ENCODE measurements at places on chromosomes 16 and 17.

- DNase-seq, result no peak
These were observed 174.5 kb upstream of the HSBP1 start for GRCh38 chr16:83633286-83633685.

GRCh38 chr16:78584213-78584860 is 484.9 kb downstream of the WWOX start:
- DNase-seq, result no peak

DNA sequence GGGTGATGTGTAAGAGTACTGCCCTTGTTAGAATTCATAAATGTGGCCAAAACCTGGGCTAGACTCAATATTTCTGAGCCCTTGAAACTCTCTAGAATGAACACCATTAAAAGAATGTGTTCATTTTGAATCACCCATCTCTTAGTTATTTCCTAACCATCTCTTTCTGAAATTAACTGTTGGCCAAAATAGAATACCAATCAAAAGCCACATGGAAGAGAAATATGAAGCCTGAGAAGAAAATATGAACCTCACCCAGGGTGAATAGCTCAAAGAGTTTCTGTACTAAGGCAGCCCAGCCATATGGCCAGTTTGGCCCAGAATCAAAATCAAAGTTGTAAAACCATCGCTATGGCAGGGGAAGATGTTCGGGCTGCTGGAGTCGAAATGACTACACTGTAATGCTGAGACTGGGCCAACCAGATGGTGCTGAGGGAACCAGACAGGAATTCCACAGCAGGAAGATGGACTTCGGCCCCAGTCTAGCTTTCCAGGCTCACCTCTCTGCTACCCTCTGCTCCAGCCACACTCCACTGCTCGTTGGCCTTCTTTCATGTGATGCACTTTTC is 154.3 kb upstream of the ZFHX3 start:
- no peak for DNase-seq

DNA sequence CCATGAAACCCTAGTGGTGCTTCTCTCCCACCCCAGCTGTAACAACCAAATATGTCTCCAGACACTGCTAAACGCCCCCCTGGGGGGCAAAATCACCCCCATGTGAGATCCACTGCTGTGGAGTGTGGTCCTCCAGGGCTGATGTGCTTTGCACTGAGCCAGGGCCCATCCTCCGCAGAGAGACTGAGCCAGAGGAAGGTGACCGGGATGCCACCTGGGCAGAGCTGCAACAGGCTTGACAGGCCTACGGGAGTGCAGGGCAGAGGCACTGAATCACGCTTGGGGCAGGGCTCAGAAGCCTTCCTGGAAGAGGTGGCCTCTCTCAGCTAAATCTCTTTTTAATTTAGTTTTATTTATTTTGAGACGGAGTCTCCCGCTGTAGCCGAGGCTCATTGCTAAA is 4.4 kb downstream of the GJD3 start:
- no peak for DNase-seq

DNA sequence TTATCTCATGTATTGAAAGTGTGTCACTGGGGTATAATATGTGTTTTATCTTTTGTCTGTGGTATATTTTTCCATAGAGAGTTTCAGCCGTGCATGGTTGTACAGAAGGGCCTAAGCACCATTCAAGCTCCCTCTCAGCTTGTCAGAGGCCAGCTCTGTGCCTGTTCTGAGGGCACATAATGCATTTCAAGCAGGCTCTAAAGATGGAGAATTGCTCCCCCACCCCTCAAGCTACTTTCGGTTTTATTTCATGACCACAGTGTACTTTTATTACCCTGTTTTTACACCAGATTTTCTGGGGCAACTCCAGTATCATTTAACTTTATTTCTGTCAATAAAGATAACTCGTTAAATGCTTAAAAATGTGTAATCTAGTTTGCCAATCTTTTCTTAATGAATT is 131.7 kb downstream of the SHISA6 start:
- DNase-seq, result no peak

Measured in germinal center (tissue), 1 donor.